DMS79 treated with DMSO at 0.1 percent for 48 hours (cell line): ENCODE measurements at places on chromosomes 11 and 22.

GRCh38 chr11:45766469-45766868, 38.5 kb upstream of the SLC35C1 start:
- DNase-seq, result no peak

GRCh38 chr11:18259259-18259658, 6.8 kb upstream of the SAA1 start:
- DNase-seq, result no peak

DNA sequence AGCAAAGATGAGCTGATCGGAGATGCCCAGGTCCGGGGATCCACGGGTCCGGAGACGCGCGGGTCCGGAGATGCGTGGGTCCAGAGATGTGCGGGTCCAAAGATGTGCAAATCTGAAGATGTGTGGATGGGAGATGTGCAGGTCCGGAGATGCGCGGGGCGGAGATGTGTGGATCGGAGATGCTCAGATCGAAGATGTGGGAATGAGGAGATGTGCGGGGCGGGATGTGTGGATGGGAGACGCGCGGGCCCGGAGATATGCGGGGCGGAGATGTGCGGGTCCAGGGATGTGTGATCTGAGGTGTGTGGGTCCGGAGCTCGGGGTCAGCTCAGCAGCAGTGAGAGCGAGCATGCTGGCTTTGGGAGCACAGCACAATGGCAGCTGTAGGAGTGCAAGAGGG, 35.5 kb downstream of the CDPF1 start:
- DNase-seq, result no peak

DNA sequence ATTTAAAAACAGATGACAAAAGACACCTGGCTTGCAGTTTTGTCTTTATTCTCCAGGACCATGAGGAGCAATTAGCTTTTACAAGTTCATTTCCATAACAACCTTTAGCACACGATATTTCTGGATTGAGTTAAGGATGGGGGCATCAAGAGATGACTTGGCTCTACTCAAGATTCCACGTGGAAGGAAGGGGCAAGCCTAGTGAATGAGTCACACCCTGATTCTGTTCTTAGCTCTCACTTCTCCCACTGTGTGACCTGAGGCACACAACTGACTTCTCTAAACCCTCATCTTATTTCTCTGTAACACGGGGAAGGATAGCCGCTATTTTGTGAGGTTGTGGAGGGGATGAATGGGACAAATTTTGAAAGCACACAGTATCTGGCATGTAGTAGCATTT, 185.5 kb downstream of the KIRREL3 start:
- DNase-seq, result no peak

DNA sequence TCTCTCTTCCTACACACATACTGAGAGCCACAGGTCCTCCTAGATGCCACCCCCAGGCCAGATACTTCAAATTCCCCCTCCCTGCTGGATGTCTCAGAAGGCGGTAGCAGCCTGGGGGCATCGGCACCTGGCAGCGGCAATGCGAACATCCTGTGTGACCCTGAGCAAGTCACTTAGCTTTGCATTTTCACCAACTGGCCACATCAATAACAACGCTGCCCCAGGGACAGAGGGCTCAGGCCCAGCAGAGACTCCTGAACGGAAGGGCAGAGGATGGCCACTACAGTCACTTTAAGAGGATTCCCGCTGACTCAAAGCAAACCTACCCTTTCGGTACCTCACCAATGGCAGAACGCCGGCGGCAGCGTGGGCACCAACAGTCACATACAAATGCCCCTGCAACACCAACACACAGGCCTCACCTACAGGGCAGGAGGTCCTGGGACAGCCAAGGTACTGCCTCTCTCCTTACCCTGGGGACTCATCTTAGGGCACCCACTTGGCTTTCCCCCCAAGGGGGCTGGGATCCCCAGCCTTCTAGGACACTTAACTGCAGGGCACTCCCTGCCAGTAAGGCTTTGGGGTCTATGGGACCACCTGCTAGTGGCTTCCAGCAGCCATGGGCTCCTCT, 1.6 kb downstream of the LMO1 start:
- DNase-seq, result peak; percentile 54

GRCh38 chr11:66546368-66546965, at the start of gene ACTN3:
Gene ACTN3, plus strand, starts transcription at chr11:66546903. Its CDS starts 35 bp downstream, at chr11:66546938.
- DNase-seq, result no peak

GRCh38 chr22:40432157-40432556, 61.8 kb downstream of the SGSM3 start:
- no peak for DNase-seq

DNA sequence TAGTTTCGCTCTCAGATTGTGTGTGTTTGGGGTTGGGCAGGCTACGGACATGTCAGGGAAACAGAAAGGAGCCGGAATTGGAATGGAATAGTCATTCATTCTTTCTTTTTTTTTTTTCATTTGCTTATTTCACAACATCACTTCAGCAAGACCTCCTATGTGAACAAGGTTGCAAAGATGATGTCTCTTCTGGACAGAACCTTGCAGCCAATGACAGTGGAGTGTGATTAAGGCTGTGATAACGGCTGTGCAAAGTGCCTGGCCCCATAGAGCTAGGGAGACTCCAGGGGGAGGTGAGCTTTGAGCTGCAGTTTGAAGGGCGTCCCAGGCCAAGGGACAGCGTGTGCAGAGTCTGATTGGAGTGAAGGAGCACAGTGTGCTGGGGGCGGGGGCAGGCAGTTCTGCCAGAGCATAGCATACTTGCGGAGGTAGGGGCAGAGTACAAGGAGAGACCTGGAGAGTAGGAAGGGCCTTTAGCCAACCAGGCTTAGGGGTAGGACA, 3.4 kb downstream of the TIGD3 start:
- DNase-seq, result no peak

DNA sequence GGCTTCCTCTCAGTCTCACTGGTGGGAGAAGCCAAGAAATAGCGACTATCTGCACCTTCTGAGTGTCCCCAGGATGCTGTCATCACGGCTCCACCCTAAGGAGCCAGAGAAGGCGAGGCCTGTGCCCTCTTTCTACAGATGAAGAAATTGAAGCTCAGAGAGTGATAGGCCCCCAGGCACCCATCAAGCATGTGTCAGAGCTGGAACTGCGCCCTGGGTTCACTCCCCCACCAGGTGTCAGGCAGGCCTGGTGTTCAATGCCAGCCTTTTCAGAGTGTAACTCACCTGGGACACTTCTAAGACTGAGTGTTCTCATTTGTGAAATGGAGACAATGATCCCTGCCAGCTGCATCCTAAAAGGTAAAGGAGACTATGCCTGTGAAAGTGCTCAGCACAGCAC, 127.3 kb upstream of the SEZ6L start:
- DNase-seq, result no peak

GRCh38 chr11:18012122-18012905, 533 bp downstream of the SERGEF start:
- DNase-seq, result peak; percentile 52

GRCh38 chr11:111409915-111410314, 30.8 kb upstream of the POU2AF1 start:
- no peak for DNase-seq

DNA sequence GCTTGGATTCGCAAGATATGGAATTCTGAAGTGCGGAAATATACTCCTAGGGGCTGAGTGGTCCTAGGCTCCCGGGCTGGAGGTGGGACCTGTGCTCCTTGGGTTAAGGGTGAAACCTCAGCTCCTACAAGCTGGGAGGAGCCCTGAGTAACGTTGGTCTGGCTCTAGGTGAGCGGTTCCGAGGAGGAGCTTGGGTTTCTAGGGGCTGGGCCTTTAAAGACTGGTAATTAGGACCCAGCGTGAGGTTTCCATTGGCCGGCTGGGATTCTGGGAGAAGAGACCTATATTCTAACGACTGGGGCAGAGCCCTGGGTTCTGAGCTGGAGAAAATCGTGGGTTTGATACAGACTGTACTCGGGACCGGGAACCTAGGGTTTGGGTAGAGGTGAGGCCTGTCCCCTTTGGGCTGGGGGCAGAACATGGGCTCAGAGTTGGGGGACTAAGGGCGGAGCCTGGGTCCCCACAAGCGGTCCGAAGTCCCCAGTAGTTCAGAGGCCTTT, 882 bp upstream of the MAP4K2 start:
- no peak for DNase-seq

- DNase-seq, result no peak
Observed at GRCh38 chr11:3130269-3131071, 34.6 kb downstream of the OSBPL5 start.

DNA sequence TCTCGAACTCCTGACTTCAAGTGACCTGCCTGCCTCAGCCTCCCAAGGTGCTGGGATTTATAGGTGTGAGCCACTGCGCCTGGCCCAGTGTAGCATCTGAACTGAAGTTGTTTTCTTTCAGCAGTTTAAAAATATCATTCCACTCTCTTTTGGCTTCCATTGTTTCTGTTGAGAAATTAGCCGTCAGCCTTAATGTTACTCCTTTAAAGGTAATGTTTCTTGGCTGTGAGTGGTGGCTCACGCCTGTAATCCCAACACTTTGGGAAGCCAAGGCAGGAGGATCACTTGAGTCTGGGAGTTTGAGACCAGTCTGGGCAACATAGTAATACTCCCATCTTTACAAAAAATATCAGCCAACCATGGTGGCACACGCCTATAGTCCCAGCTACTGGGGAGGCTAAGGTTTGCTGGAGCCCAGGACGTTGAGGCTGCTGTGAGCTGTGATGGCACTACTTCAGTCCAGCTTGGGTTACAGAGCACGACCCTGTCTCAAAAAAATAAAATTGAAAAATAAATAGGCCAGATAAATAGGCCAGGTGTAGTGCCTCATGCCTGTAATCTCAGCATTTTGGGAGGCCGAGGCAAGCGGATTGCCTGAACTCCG, 25.9 kb downstream of the MCAM start:
- no peak for DNase-seq

DNA sequence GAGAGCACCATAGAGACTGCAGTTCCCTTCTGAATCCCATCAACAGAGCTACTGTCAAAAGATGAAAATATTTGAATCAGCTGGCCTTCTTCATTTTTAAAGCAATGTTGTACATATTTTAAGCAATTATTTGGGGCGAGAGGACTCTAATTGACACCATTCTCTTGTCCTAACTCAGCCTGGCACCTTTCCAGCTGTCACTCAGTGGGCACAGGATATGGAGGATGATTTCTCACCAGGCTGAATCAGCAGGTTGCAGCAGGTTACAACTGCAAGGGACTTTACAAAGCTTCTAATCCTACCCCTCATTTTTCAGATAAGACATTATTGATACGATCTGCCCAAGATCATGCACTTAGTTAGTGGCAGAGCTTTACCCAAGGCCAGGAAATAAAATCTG, 11.9 kb upstream of the WT1 start:
- no peak for DNase-seq

- no peak for DNase-seq
Observed at GRCh38 chr11:116357784-116358544, 414.8 kb downstream of the BUD13 start.

DNA sequence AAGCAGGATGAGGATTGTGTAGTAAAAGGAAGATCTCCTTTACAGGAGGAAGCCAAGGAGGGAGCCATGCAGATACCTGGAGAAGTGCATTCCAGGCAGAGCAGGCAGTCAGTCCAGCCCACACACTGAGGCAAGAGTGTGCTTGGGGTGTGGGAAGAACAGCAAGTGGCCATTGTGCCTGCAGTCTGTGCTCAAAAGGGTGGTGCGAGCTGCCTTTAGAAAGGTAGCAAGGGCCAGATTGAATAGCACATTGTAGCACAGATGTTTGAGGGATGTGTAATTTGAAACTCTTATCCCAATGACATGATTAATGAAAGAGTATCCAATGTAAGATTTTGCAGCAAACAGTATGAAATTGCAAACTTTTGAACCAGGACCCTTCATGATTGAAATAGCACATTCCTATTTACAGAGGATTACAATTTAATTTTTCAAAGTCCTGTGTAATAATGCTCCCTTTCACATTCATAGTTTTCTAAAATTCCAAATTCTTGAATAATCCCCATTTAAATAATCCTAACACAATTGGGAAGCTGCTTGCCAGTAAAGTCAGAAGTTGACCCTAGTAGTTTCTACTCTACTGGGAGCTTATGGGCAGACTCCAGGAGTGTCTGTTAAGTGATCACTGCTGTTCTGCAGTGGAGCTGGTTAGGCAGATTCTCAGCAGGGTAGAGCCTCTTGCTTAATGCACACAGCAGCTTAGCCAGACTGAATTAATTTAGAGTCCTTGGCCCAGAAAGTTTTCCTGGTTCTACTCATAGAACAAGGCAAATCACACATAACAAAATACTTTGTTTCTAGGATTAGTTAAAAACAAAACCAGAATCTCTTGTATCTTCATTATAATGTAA, 78.1 kb downstream of the CYB5R2 start:
- peak; percentile 22 for DNase-seq

DNA sequence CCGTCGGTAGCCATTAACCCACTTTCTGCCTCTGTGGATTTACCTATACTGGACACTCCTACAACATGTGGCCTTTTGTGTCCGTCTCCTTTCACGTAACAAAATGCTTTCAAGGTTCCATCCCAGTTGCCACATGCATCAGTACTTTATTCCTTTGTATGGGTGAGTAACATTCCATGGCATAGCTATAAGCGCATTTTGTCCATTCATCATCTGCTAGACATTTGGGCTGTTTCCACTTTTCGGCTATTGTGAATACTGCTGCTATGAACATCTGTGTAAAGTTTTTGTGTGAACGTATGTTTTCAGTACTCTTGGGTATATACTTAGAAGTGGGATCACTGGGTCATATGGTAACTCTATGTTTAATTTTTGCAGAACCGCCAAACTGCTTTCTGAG, 257.2 kb downstream of the ST3GAL4 start:
- DNase-seq, result no peak

GRCh38 chr11:128573638-128574037, 13.7 kb downstream of the ETS1 start:
- no peak for DNase-seq

DNA sequence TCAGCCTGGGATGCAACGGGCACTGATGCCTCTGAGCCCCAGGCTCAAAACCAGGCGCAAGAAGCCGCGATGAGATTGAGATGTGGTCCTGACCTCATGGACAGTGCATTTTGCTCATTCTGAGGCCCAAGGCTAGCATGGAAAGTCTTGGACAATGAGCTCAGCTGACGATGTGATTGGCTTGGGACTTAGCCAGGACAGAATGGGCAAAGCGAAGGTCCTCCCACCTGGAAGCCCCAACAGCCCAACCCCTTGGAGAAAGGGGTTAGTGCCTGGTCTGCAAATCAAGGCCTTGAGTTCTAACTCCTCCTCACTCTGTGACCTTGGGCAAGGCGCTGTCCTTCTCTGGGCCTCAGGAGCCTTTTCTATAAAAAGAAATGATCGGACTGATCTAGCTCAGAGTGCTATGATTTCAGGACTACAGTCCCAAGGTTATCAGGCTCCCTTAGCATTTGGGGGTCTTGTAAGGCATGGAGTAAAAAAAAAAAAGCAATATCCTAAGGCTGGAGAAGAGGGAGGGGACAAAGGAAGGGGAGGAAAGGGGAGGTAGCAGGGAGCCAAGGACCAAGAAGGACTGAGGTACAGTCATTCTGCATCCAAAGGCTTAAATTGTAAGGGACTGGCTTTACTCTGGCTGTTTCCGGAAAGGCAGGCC, 2.7 kb downstream of the SLC43A3 start:
- DNase-seq, result no peak

GRCh38 chr11:62179995-62180394, 10.0 kb upstream of the SCGB1D1 start:
- no peak for DNase-seq
